ENCODE measurements at places on chromosomes 4 and X.

DNA sequence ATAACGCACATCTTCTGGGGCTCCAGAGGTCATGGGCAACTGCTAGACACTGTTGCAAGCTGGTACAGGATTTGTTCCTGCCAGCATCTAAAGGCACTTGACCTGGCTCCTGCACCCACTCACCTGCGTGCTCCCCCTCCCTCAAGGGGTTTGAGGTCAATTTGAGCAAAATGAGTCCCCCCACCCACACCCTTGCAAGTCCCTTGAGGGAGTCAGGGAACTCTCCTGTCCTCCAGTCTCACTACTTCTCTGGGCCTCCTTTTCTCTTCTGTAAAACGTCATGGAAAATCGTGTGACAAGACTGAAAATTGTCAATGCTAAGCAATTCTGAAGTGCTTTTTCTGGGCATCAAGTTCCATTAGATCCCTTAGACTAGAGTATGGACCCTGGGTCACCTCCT lies 39.9 kb upstream of the PGK1 start:
- no peak for DNase-seq

DNA sequence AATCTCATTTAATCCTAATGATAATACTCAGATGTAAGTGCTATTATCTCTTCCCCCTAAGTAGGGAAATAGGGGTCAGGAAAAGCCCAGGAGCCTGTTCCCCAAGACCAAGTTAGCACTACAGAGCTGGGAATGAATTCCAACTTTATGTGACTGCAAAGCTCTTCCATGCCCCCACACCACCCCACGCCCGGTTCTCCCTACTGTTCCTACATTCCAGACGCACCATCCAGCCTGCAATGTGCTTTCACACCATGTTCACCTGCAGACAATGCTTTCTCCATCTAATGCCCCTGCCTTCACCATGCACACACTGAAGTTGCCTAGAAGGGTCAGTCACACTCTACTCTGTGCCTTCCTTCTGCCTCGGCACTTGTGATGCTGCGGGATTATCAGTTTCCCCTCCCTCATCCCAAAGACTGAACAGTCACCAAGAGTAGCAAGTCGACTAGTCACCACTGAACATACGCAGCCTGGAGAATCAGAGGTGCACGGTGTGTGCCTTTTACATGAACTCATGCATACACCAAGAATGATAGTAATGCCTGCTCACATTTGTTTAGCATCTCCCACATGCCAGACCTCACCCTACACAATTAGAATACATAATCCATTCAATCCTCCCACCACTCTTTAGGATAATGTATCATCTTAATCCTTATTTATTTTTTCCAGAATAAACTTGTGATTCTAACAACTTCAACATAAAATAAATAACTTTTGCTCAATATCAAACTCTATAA lies 14.2 kb downstream of the SORBS2 start:
- DNase-seq = no peak

DNA sequence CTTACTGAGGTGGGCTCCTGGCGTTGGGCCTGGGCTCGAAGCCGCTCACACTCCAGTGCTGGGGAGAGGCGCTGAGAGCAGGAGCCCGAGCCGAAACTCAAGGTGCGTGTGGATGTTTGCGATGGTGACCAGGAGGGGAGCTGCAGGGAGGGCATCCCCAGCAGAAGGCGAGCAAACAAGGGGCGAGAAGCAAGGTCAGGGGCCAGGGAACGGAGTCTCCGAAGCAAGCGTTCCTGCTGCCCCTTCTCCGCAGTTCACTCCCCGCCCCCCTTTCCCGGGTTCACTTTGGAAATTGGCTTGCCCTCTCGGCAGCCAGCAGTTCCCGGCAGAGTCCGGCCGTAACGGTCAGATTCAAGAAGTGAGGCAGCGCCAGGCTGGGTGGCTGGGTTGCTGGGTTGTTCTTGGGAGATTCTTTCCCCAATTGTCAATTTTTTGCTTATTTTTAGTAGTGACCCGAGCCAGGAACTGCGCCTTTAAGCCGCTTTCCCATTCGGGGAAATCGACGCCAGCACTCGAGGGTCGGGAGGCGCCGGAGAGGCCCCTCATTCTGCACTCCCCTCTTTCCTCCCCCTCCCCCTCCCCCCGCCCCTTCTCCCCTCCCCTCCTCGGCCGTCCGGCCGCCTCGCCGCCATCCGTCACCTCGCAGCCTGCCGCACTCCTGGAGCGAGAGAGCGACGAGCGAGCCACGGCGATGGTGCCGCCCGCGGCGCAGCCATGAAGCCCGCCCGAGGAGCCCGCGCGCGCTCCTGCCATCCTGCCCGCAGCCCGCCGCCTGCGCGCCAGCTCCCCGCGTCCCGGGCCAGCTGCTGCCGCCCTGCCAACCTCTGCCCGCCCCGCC lies at the start of gene FRMPD3:
FRMPD3 (plus strand) TSS at position 655 of the 838 bp plus-strand sequence. CDS start 76,937 bp downstream, outside the sequence.
- DNase-seq = no peak

DNA sequence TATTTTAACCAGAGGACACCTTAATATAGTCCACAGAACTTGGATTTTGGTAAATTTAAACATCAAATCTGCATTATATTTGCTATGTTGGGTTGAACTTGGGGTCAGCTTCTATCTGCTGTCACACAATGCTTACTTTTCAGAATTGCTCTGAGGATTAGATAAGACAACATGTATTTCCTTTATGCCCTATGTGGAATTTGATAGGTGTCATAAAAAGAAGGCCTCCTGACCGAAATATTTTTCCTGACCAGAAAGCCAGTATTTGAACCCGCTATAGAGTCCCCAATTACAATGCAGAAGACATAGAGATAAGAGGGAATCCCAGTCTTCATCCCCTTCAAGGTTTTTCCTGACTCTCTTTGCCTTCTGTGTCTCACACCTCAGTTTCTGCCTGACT lies 4.1 kb downstream of the MTTP start:
- DNase-seq = no peak
